Heart left ventricle (tissue), 16 donors: ENCODE measurements at places on chromosomes 16 and 17.

DNA sequence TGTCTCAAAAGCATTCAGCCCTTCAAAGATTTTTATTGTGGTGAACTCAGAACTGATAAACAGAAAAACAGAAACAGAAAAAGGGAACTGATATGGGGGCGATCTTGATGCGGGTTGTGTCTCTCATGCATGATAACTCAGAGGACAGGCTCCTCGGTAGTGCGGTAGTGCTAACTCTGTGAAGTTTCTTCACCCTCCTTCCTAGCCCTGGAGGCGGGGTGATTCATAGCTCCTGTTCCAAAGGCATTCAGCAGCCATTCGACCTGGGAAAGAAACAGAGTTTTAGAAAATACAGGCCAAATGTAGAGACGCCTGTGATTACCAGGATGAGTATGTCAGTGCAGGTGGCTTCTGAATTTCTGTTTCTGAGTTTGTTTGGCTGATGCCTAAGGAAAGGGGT, 5.5 kb upstream of the MAF start:
- no peak for DNase-seq

- DNase-seq = peak; percentile 55
Observed at GRCh38 chr17:42672038-42672437, 4.8 kb downstream of the PLEKHH3 start.

GRCh38 chr17:27296428-27296979, 2.6 kb downstream of the WSB1 start:
- DNase-seq = no peak

- peak; percentile 7 for DNase-seq
Observed at GRCh38 chr16:88380619-88381018, 2.1 kb upstream of the ZNF469 start.

GRCh38 chr17:57551321-57552079, 193.6 kb downstream of the CCDC182 start:
- no peak for DNase-seq

- no peak for DNase-seq
Observed at GRCh38 chr17:51035431-51035830, 85.2 kb downstream of the SPAG9 start.

GRCh38 chr16:84888450-84888849, 68.7 kb downstream of the CRISPLD2 start:
- no peak for DNase-seq

DNA sequence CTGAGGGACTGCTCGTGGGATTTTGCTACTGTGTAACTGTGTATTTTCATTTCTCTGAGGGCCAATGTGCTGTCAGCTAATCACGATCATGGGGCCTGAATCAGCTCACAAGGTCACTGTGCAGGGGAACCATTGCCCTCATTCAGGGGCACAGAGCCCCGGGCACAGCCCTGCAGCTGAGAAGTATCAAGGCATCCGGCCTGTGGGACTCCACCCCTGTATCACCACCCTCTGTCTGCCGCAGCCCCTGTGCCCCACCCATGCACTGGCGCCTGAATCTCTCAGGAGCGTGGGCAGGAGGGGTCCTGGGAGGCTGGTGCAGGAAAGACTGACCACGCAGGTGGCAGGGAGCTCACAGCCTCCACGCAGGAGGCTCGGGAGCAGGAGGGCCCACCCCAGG, 43.4 kb upstream of the RASD1 start:
- DNase-seq = peak; percentile 40

GRCh38 chr16:75204410-75204758, 2.6 kb downstream of the CTRB2 start:
- no peak for DNase-seq
